Cardiac atrium fibroblast (primary cell): ENCODE measurements at places on chromosomes 16 and 17. TPM values are rescaled to one million over a fixed set of nuclear protein-coding genes. Genes with fewer than 3 reads are reported as not detected.

Gene C17orf107
- 4.9 and 8.9 TPM in 2 replicates for total RNA-seq

Gene HS3ST3A1
- total RNA-seq: 0.54 and 2.6 TPM in 2 replicates

Gene CCL7
- total RNA-seq: 1.1 and 3.4 TPM in 2 replicates

Gene KRT12
- not detected in 2 replicates for total RNA-seq

Gene YPEL2
- total RNA-seq: 3.1 and 10.2 TPM in 2 replicates

Gene TAT
- total RNA-seq: not detected in 2 replicates

Gene NAGS
- 2.2 and 3.9 TPM in 2 replicates for total RNA-seq

Gene MPP2
- total RNA-seq: 5.2 and 10.3 TPM in 2 replicates

Gene HIGD1B
- not detected in 2 replicates for total RNA-seq

Gene HBQ1
- total RNA-seq: not detected in 2 replicates

Gene MYH1
- total RNA-seq: not detected in 2 replicates

Gene GNG13
- not detected in 2 replicates for total RNA-seq

Gene ELMO3
- 0.36 and 0.49 TPM in 2 replicates for total RNA-seq

Gene SPATA32
- total RNA-seq: not detected in 2 replicates

Gene PNMT
- 0.65 TPM in 1 of 2 replicates, not detected in the other for total RNA-seq

Gene SGSH
- total RNA-seq: 10.3 and 21.7 TPM in 2 replicates

Gene C16orf92
- total RNA-seq: not detected in 2 replicates
